Spinal cord (tissue), 10 donors: ENCODE measurements at places on chromosomes 4 and X. TPM values are rescaled to one million over a fixed set of nuclear protein-coding genes. Genes with fewer than 3 reads are reported as not detected.

FGF5 gene
- total RNA-seq: 1.5 TPM

RBM46 gene
- total RNA-seq: 0.10 TPM

KLHL4 gene
- total RNA-seq: 13.5 TPM

ABRAXAS1 gene
- total RNA-seq: 10.2 TPM
